ENCODE measurements at places on chromosomes 3 and 15.

DNA sequence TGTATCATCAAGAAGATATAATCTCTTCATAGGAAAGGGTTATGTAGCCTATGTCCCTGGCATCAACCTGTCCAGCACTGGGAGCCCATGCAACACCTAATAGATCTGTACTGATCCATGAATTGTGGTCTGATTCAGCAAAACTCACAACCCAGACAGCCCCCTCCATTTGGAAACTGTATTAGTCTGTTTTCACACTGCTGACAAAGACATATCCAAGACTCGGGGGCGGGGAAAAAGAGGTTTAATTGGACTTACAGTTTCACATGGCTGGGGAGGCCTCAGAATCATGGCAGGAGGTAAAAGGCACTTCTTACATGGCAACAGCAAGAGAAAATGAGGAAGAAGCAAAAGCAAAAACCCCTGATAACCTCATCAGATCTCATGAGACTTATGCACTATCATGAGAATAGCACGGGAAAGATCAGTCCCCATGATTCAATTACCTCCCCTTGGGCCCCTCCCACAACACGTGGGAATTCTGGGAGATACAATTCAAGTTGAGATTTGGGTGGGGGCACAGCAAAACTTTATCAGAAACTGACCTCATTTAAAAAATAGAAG, 83.3 kb downstream of the TRIM42 start:
- no peak for DNase-seq

DNA sequence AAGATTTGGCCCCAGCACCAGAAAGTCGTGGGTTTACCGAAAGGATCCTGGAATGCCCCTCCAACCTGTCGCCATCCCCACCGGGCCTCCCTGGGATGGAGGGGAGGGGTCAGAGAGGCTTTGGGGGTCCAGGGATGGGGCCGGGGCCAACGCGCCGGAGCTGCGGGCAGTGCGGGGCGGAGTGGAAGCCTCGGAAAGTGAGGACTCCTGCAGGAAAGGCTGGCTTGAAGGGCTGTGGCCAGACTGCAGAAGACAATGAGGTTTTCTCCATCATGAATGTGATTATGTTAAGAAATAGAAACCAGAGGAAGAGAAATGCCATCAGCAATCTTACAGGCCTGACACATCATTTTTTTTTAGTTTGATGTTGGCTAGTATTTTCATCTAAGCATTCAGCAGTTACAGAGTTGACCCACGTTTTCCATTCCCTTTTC, 738 bp downstream of the YEATS2 start:
- peak; percentile 3 for DNase-seq

DNA sequence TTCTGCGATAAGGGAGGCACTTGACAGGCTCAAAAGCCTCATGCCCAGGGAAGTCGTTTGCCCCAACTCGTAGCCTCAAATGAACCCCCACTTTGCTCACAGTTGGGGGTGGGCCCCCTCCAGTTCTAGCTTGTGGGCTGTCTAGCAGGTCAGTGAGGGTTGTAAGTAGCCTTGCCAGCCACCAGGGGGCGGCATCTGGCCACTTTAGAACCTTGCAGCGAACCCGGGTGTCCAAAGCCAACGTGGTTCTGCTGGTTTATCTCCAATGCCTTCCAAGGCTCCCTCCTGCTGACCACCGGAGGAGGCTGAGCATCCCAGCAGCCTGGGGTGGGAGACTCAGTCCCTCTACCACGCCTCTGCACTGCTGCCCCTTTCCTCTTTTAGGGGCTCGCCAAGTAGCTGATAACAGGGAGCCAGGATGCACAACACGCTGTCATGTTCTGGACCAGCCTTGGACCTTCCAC, 9.2 kb upstream of the RBSN start:
- peak; percentile 64 for DNase-seq

DNA sequence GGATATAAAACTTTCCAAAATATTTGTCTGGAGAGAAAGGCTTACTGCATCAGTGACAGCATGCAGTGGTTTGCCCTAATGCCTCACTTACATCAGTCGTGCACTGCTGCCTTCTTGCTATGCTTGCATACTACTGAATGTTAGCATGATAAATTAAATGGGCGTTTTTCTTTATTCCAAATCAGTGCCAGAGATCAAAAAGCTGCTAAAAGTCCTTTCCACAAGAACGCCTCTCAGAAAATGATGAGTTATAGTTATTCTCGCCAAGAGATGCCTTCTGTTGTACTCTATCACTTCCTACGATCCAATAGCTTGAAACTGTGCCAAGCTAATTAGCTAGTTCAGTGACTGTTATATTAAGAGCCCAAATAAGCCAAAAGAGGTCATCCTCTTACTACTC, 345.8 kb upstream of the ROBO2 start:
- no peak for DNase-seq

- no peak for DNase-seq
Observed at GRCh38 chr3:122992676-122993075, 34.9 kb downstream of the SEMA5B start.

GRCh38 chr3:54139630-54140029, 17.3 kb downstream of the CACNA2D3 start:
- DNase-seq, result no peak

DNA sequence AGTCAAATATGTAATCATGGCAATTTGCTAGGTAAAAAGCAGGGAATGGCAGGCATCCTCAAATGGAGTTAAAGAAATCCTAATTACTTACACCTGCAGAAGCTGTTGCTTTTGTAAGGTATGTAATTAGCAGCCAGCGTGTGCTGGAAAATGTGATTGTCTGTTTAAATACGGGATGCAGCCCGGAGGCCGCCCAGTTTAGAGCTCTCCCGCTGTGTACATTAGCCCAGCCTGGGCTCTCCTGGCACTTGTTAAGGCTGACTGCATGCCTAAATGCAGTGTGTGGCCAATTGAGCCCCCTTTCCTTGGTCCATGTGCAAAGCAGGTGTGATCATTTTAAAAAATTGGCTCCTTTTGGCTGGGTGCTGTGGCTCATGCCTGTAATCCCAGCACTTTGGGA, 9.0 kb downstream of the DPH3 start:
- DNase-seq, result no peak

GRCh38 chr3:198067416-198067815, 107.4 kb downstream of the LMLN start:
- no peak for DNase-seq

DNA sequence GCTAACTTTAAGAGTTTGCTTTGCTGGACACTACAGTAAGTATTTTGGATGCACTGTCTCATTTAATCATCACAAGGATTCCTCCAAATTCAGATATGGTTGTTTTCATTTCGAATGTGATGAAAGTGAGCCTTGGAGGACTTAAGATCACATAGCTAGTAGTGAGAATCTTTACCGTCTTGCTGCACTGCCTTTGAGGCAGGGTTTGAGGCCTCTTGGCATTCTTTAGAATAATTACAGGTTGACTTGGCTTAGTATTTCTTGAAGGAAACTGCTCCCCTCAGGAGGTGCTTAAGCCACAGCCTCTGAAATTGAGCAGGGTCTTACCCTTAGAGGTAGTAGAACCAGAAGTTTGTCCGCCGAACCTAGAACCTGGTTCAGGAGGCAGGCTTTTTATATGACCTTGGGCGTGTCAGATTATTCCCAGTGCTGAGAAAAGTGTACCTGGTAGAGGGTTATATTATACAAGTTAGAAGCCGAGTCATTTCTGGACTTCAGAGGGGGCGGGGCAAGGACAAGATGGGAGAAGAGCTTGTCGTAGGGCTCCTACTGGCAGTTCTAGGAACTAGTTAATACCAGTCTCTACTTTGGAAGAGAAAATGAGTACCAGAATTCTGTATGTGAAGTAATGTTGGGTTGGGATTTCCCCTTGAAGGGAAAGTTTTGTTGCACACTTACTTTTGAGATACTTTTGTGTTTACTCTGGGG, 1.1 kb downstream of the TFG start:
- peak; percentile 54 for DNase-seq

DNA sequence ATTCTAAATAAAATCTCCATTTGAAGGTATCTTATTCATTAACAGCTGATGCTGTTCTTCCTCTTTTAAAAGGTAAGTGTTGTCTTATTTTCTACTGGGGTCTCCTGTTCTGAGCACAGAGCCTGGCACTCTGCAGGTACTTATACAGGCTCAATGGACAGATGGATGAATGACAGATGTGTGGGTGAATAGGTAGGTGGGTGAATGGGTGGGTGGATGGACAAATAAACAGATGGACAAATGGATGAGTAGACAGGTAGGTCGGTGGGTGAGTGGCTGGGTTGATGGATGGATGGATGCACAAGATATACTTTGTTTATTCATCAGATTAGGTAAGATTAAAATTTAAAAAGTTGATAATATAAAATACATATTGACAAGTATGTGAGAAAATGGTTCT, 53.5 kb downstream of the SLC41A3 start:
- no peak for DNase-seq

GRCh38 chr3:46668591-46668990, 24.9 kb downstream of the ALS2CL start:
- no peak for DNase-seq

GRCh38 chr15:72404356-72404755, 6.3 kb downstream of the TMEM202 start:
- no peak for DNase-seq

GRCh38 chr3:141729240-141729639, 8.9 kb upstream of the RNF7 start:
- no peak for DNase-seq

GRCh38 chr15:94070356-94071295, 160.7 kb upstream of the MCTP2 start:
- no peak for DNase-seq

GRCh38 chr15:90877996-90878395, 6.3 kb upstream of the FES start:
- no peak for DNase-seq

- no peak for DNase-seq
Observed at GRCh38 chr3:13750731-13751130, 129.1 kb downstream of the WNT7A start.

DNA sequence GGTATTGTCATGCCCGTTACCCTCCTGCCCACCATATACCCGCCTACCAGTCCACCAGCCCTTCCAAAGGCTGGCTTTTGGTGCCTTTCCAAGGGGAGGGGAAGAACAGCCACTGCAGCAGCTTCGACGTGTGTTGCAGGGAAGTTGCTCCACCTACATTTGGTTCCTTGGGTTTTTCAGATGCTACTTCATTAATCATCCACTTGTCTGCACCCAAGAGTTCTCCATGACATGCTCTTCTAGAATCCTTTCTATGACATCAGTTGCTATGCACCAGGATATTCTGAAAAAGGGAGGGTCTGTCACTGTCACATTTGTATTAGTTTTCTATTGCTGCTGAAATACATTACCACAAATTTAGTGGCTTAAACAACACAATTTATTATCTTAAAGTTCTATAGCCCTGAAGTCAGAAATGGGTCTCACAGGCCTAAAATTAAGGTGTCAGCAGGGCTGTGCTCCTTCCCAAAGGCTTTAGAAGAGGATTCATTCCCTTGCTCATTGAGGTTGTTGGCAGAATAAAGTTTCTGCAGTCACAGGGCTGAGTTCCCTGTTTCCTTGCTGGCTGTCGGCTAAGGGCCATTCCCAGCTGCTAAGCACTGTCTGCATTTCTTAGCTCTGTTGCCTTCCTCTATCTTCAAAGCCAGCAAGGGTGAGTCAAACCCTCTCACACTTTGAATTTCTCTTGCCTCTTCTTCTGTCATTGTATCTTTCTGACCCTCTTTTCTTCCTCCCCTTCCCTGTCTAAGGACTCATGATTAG, at the start of gene LYZL4:
TSS of gene LYZL4 (minus strand) at position 241 of the 762 bp plus-strand sequence. CDS start 3,359 bp downstream, outside the sequence.
- DNase-seq, result no peak

DNA sequence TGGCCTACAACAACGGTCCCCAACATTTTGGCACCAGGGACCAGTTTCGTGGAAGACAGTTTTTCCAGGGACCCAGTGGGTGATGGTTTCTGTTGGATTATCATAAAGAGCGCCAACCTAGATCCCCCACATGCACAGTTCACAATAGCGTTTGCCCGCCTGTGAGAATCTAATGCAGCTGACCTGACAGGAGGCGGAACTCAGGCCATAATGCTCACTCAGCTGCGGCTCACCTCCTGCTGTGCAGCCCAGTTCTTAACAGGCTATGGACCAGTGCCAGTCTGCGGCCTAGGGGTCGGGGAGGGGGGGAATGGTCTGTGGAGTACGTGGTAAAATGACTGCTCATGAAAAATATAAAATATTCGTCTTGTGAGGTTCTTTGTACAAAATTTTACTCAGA, 518.5 kb upstream of the CADM2 start:
- no peak for DNase-seq

DNA sequence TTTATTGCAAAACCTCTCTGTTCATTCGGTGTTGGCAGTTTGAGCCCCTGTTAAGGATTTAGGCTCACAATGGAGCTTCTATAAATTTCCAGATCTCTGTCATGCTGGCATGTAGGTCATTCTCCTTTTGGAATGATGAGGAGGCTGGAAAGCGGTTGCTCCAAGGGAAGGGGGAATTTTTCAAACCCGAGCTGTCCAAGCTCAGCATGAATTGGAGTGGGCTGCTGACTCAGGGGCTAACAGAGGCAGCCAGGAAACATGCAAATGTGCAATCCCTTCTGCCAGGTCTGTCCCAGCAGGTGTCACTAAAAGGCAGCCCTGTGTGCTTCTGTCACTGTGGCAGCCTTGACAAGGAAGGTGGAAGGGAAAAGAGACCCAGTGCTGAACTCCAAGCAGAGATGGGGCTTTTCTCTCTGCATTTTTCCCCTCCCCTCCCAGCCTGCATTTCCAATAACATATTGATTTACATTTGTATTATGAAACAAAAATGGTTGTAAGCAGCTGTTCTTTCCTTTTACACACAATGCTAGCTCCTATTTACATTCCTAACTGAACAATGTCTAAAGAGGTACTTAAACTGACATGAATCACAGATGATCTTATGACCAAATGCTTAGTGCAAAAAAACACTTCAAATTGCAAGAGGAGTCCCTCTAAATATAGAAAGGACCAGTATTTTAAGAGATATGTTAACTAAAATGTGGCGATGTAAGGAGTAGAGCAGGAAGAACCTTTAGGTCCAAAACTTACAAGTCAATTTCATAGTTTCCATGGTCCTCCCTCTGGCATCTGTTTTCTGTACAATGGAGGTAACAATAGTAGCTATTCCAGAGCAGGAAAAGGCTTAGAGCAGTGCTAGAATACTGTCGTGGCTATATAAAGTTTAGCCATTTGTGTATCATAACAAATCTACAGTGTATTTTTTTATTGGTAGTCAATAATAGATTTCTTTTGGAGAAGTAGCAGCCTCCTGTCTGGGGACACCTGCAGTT, 84.5 kb upstream of the ATP10A start:
- DNase-seq, result no peak

GRCh38 chr3:151604891-151605290, 128.8 kb upstream of the AADACL2 start:
- DNase-seq, result no peak

DNA sequence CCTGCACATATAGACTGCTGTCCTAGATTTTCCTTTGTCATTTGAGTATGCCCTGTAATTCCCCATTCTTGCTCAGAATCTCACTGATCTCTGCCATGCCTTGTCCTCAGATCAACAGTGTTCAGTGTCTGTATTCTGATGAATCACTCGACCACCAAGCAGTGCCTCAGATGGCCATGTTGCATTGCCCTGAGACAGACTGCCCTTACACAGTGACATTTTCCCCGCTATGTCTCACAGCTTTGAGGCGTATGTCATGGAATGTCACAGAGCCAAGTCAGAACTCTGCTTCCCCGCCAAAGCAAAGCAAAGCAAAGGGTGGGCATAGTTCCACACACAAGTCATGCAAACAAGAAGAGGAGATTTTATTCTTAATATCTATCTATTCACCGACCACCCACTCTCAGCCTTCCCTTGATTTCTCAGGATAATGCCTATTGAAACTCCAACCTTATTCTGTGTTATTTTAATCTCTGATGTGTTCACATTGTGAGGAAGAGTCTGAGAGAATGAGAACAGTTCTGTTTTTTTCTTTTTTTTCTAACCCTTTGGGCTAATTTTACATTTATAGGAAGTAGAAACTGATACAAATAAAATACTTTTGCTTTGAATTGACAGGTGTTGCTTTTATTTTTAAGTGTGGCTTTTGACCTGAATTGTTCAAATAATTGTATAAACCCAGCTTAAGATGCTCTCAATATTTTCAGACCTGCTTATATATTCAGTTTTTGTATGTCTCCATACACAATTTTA, 16.9 kb upstream of the PSMD6 start:
- no peak for DNase-seq
